HT1080 (cell line): ENCODE measurements at places on chromosomes 5 and 9. TPM values are rescaled to one million over a fixed set of nuclear protein-coding genes. Genes with fewer than 3 reads are reported as not detected.
A peak's percentile ranks its signal among the peaks of the same experiment; 100 is the strongest.

- DNase-seq = peak; percentile 10
These were observed 19.1 kb downstream of the TMEM232 start for GRCh38 chr5:110707260-110707844.

DNA sequence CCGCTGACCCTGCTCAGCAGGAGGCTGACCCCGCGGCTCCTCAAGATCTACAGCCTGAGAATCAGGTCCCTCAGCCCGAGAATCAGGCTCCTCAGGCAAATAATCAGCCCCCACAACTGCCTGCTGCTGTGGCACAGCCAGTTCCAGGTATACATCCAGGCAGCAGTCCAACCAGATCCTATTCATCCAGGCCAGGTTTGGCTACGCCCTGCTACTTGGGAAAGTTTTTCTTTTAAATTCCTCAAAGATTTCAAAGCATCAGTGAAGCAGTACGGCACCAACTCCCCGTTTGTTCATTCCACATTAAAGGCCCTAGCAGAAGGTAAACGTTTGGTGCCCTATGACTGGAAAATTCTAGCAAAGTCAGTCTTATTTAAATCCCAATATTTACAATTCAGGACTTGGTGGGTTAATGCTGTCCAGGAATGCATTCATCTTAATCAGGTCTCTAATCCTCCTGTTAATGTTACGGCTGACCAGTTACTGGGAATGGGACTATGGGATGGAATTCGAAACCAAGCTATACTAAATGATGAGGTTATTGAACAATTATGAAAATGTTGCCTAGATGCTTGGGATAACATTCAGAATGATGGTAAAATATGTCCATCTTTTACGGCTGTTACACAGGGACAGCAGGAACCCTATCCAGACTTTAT, 102.3 kb downstream of the SYK start:
- DNase-seq = no peak

DNA sequence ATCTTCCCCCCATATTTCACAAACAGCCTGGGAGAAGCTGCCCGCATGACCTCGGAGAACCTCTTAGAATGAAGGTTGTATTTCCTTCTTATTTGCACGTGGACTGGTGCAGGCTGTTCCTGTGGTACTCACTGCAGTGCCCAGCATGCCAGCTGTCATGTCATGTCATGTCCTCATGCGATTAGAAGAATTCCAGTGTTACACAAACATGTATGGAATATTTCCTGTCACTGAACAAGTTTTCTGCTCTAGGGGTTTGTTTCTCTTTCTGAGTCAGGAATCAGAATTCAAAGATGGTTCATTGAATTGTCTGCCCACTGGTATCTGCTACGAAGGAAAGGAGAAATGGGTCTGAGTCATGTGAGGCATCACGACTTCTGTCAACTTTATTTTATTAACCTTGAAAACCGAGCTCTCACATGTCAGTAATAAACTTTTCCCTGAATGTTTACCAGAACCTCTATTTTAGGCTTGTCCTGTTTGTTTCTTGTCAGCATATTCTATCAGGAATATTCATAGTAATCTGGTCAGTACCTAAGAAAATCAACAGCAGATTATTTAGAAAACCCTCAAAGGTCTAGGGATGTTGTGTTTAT, 415.6 kb downstream of the GADD45G start:
- no peak for DNase-seq

The CCDC187 gene
- under 0.01 and 0.02 TPM in 2 replicates for total RNA-seq

The LCN1 gene
- 0.33 TPM in 1 of 2 replicates, not detected in the other for total RNA-seq
